Fibroblast of villous mesenchyme (primary cell): ENCODE measurements at places on chromosomes 4 and X. TPM values are rescaled to one million over a fixed set of nuclear protein-coding genes. Genes with fewer than 3 reads are reported as not detected.

DNA sequence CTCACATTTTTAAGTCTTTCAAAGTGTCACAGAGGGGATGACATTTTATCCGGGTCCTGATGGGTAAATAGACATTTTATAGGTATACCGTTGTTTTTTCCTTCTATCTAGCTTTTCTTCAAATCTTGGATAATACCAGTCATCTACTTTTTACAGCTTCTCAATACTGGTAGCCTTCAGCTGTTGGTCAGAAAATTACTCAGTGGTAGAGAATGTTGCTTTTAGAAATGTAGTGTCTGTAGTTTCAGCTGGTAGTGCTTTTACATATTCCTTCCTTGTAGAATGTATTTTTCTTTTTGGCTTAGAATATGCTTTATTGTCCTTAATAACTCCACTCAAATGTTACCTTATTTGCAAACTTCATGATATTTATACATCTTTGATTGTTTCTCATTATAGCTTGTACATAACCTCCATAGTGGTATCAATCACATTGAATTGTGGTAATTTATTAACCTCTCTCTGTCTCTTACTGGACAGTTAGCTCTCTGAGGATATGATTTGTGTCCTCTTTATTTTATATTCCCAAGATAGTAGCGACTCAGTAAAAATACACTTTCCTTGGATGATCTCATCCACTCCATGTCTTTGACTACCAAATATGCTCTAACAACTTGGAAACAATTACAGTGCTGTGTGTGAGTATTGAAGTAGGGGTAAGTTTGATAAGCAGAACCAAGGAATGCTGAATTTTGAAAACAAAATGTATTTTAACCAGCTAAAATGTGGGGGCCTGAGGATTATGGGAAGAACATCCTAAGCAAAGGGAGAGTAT is 53.8 kb downstream of the RAP1GDS1 start:
- DNase-seq, result no peak

DNA sequence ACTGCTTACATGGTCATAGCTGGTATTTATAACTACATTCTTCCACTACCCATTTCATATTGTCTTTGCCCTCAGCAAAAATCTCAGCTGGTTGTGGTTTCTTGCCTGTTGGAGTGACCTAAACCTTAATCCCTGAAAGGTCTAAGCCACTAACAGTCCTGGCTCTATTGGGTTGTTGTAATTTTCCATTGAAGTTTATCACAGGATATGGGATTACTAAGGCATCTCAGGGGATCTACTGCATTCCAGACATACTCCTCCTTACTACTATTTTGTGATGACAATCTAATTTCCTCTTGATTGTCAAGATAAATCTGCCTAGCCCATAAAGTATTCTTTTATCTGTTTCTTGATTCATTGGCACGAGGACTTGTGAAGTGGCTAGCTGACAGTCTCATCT is 6.2 kb upstream of the OSTC start:
- DNase-seq, result peak; percentile 76

DNA sequence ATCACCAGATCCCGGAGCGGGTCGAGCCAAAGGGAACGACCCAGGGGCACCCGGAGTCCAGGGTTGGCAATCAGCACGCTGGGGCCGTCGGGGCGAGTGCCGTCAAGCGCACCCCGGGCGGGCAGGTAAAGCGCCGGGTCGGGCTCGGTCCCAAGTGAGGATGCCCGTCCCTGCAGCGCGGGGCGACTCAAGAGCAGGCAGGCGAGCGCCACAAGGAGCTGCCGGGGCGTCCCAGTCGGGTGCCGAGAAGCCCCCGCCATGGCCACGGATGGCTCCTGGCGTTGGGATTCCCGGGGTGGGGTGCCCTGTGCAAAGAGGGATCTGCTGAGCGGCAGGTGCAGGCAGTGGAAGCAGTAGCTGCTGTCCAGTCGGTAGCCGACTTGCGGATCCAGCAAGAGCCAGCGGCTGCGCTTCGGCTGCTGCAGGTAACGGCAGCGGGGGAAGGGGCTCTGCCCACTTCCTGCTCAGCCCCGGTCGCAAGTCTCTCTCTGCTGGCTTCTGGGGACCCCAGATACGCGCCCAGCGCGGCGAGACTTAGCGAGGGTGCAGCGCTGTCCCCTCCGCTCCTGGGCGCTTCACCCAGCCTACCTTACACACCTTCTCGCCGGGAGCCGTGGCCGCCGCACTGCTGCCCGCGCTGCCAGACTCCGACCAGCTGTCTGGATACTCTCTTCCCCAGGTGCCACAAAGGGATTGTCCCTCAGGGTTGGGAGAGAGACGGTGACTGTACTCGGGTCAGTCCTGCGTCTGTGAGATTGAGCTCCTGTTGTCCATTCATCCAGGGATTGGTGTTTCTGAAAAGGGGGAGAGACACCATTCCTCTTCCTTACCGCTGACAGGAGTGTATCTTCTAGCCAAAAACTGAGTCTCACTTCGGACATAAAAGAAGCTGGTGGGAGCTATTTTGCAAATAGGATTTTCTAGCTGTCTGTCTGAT is at the start of gene FREM3:
TSS of gene FREM3 (minus strand) at position 260 of the 937 bp plus-strand sequence. CDS start at position 260, 0 bp downstream.
- DNase-seq, result no peak

DNA sequence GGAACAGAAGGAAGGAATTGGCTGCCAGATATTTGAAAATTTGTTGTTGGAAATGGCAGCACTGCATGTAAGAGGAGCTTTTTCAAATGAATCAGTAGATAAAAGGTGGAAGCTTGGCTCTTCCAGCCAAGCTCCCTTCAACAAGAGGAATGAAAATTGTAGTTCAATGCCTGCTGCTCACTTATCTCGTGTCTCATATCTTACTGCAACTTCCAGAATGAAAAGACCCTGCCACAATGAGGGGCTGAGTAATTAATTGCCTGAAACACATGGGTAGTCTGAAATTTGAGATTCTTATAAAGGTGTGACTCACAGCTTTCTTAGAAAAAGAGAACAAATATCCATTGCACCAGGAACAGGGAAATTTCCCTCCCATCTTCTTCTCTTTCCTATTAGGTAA is 53.0 kb downstream of the HAND2 start:
- no peak for DNase-seq

- DNase-seq, result peak; percentile 51
Observed at GRCh38 chr4:121950680-121951520, 960 bp downstream of the TRPC3 start.

GRCh38 chr4:8505229-8505628 is 64.7 kb downstream of the TRMT44 start:
- DNase-seq, result no peak

DNA sequence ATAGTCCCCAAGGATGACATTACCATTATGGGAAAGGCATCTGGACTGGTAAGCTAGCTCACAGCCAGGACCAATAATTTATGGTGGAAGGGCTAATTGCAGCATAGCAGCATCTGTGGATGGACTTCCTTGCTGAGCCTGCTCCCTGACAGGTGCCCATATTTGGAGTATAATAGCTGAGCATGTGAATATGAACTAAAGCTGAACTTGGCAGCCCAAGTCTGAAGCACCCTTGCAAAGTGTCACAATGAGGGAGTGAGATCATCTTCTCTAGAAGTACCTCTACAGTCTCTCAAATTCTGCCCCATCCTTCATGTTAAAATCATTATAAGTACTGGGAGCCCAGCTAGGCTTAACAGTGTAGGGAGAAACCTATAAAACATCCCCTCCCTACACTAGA is 128.2 kb upstream of the INPP4B start:
- DNase-seq, result no peak

- DNase-seq, result no peak
Observed at GRCh38 chr4:158163941-158164767, 8.7 kb downstream of the GASK1B start.

DNA sequence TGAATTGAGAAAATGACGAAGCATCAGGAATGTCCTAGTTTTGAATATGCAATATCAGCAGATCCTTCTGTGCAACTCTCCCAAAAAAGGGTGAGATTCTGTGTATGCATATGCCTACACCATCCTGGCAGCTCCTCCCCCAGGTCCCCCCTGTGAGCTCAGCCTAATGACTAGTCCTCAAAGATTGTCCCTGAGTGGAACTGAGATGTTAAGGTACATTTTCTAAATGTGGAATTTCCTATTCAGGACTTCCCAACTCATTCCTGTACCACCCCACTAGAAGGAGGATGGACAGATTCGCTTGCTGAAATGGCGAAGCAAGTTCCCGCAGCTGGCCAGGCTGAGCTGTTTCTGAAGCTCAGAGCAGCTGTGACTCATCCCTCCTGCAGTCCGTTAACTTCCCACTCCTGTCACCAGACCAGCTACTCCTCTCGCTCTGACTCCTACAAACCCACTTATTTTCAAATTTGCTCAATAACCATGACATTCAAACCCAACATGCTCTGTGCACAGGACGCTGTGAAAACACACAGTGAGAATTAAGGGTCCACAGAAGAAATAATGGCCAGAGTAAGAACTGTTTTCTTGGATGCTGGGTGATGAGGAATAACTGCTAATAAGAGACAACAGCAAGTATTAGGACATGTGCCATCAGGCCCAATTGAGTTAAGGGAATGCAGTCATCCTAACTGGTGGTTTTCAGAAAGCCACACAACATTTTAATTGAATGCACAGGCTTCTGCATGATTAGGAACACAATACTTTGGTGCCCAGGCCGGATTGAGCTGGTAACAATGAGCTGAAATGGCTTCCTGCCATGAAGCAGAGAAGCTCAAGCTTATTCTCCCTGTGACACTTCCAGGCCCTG is 40.0 kb upstream of the IRF2 start:
- peak; percentile 84 for DNase-seq

DNA sequence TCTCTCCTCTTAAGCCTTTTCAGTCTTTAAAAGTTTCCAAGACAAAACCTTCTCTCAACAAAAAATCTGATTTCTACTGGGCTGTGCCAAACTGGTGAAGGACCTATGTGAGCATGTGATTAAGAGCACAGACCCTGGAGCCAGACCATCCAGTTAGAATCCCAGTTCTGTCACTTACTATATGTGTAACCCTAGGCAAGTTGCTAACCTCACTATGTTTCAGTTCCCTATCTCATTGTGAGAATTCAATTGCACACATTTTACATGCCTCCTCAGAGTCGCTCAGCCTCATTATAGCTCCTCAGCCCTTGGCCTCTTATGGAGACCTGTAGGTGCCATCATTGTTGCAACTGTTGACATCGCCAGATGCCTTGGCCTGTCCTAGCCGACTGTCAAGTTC is 54.1 kb upstream of the VEGFD start:
- no peak for DNase-seq

- no peak for DNase-seq
Observed at GRCh38 chr4:10460313-10461047, 3.3 kb upstream of the ZNF518B start.

- no peak for DNase-seq
Observed at GRCh38 chr4:126991965-126992364, 640.8 kb upstream of the INTU start.

DNA sequence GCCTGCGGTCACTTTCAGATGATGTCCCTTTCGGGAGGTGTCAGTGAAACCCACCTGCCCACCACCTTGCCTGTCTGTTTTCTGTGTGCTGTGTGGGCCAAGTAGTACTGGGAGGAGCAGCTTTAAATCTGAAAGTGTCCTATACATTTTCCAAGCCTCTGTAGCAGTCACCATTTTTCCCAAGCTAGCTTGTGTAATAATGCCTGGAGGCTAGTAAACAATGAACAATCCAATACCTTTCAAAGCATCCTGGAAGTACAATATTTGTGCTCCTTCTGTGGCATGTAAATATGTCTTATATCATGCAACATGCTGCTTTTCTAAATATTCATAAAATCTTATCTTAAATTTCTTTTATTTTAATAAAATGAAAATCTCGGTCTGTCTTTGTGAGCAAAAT is 111.6 kb upstream of the C1GALT1C1 start:
- no peak for DNase-seq

DNA sequence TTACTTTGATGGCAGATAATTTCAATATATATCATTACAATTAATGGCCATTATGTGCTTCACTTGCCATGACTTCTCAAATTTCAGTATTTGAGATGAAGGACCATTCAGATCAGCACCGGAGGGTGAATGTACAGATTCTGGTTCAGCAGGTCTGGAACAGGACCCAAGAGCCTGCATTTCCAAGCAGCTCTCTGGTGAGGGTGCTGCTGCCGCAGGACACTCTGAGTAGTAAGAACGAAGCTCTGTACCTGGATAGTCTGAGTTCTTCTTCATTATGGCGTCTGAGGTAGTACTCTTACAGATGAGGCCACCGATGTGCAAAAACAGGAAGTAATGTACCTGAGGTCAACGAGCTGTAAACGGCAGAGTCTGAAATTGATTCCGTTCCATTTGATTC is 228.2 kb downstream of the FBXW7 start:
- no peak for DNase-seq

- no peak for DNase-seq
Observed at GRCh38 chr4:136002316-136002715, 1530.0 kb downstream of the PCDH18 start.

DNA sequence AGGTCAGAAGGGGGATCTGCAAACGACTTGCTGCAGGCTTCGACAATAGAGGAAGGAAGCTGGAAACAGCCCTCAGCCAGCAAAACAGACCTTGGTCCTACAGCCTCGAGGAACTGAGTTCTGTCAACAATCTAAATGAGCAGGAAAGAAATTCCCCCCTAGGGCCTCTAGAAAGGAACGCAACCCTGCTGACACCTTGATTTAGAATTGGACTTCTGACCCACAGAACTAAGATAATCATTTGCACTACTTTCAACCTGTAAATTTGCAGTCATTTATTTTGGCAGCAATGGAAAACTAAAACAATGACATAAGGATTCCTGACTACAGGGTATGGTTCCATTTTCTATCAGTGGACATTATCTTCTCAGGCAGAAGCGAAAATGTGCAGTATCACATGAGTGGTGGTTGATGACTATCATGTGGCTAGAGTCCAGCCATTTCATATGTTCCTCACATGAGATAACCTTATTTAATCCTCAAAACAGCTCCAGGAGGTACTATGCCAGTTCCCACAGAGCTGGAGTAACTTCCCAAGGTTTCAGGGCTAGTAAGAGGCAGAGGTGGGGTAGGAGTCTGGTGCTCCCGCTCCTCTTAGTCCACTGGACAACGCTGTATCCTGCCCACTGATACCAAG is 61.6 kb downstream of the SAT1 start:
- DNase-seq, result peak; percentile 62

The SPANXA1 gene
- total RNA-seq, result not detected in 2 replicates

The CT45A5 gene
- not detected in 2 replicates for total RNA-seq

The CWH43 gene
- total RNA-seq, result not detected in 2 replicates

The F8A3 gene
- total RNA-seq, result 2.3 and 2.6 TPM in 2 replicates

The YY2 gene
- total RNA-seq, result 1.6 and 1.7 TPM in 2 replicates

The RAB39B gene
- total RNA-seq, result under 0.01 and 0.43 TPM in 2 replicates

The DCAF12L1 gene
- not detected in 2 replicates for total RNA-seq

The AGA gene
- total RNA-seq, result 26.3 and 65.7 TPM in 2 replicates

The TNIP3 gene
- total RNA-seq, result 0.32 and 0.43 TPM in 2 replicates

The ANOS1 gene
- total RNA-seq, result 1.7 and 1.9 TPM in 2 replicates

The PIN4 gene
- 6.9 and 10.6 TPM in 2 replicates for total RNA-seq

The GPR50 gene
- total RNA-seq, result not detected in 2 replicates

The LSM6 gene
- total RNA-seq, result 22.5 and 26.3 TPM in 2 replicates

The KLB gene
- total RNA-seq, result not detected in 2 replicates

The PARM1 gene
- 0.86 and 1.3 TPM in 2 replicates for total RNA-seq
